ENCODE measurements at places on chromosomes 16 and 17.

DNA sequence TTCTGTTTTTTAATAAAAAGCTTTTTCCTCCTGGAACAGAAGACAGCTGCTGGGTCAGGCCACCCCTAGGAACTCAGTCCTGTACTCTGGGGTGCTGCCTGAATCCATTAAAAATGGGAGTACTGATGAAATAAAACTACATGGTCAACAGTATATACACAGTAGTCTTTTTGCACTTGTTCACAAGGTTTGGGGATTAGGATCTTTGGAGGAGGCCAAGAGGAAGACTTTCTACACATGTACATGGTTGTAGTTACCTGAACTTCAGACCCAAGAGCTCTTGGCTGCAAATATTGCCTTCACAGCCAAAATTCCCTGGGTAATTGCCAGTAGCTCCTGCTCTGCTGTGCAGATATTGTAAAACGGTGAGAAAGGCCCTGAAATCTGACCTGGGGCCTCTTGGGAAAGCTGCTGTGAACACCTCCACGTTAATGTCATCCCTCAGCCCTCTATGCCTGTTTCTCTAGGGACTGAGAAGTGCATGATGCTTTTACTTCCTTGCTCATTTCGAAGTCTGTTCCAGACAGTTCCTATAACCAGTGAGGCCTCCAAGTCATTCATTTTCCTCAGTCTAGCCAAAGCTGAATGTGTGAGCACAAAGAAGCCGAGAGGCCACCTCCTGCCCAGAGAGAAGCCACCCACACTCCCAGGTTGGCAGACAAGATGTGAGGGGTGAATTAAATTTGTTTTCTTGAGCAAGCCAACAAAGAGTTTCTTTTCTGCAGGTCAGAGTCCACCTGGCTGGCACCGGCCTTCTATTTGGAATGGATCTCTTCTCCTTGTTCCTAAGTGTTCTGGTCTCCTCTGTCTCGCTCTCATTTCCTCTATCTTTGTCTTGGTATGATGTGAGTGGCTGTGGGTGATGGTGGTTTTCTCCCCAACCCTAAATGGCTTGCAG, 15.9 kb downstream of the ANKRD40 start:
- DNase-seq, result no peak

DNA sequence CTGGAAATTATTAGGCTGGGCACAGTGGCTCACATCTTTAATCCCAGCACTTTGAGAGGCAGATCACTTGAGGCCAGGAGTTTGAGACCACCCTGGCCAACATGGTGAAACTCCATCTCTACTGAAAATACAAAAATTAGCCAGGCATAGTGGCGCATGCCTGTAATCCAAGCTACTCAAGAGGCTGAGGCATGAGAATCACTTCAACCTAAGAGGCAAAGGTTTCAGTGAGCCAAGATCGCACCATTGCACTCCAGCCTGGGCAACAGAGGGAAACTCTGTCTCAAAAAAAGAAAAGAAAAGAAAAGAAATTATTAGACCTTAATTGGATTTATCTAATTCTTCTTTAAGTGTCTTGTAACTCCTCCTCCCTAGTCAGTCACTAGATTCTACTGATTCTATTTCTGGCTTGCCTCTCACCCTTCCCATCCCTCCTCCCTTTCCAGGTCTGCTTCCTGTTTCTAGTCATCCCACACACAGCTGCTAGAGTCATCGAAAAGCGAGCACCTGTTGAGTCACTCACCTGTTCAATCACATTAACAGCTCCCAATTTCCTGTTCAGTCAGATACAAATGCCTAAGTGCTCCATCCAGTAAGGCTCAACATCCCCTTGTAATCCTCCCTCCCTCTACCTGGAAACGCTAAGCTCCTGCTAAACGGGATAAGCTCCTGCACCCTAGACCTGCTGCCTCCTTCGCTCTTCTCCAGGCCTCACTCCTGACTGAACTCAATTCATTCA, 34.6 kb downstream of the ERN1 start:
- no peak for DNase-seq

GRCh38 chr16:4882633-4883285, 35.5 kb downstream of the UBN1 start:
- DNase-seq, result no peak

DNA sequence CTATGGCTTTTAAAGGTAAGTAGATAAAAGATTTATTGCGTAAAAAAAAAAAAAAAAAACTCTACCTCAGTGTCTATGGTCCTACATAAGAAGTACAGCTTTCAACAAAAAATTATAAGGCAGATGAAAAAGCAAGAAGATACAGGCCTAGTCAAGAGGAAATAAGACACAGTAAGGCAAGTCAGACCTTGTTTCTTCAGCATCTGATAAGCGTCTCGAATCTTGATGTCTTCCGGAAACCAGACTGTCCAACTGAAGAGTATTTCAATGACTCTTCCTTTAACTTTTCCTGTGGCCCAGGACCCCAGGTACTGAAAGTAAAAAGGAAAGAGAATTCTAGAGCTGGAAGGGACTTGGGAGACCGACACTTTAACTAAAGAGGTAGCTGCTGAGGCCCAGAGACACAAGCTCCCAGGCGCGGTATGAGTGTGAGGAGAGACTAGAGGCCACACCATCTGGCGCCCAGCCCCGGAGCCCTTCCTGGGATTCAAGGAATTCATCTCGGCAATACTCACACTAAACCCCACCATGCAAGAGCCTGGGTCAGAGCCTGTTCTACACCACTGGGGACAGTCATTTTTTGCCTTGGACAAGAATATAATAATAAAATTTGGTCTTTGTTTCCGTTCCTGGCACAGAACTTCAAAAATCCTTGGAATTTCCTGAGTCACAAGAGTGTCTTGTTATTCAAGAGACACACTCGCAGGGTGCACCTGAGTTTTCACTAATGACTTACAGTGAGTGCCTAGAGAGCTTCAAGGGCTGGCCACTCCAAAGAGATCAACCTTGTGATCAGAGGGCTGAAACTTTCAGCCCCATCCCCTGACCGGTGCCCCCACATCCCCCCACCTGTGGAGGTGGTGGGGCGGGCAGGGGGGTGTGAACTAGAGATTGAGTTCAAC, 18.6 kb downstream of the GGA2 start:
- no peak for DNase-seq

GRCh38 chr17:43636426-43636825, 25.3 kb downstream of the MEOX1 start:
- no peak for DNase-seq

DNA sequence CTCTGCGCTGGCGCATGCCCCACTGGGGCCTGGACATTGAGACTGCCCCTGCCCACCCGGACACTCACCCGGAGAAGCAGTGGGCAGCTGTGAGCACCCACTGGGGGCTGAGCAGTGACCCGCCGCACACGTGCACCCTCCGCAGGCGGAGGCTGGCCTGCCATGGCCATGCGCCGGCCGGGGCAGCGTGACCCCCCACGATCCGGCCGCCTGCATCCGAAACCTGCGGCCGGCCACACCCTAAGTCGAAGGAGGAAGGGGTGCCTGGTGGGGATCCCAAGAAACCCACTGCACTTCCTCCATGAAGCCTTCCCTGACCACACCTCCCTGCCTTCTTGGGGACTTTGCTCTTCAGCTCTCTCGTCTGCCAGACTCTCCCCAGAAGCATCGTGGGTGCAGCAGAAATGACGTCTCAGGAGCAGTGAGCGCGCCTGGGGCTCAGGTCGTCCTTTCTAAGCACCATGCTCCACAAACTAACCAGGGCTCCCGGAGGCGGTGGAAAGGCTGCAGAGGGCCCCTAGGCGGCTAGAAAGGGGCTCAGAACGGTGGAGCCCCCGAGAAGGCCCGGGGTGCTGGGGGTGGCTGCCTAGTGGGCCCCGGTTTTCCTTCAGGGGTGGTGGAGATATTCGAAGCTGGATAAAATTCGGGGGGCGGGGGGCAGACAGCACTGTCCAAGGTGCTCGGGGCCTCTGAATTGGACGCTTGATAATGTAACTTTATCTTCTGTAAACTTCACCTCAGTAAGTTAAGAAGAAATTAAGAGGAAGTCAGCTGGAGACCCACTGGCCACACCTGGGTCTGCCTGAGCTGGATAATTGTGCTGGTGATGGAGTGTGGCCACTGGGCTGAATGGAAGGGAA, 1.5 kb downstream of the TPSG1 start:
- DNase-seq, result no peak

- no peak for DNase-seq
Measured at GRCh38 chr16:26374279-26374925, 682.6 kb downstream of the HS3ST4 start.

- DNase-seq, result no peak
Measured at GRCh38 chr17:30519707-30520106, 42.5 kb downstream of the GOSR1 start.

DNA sequence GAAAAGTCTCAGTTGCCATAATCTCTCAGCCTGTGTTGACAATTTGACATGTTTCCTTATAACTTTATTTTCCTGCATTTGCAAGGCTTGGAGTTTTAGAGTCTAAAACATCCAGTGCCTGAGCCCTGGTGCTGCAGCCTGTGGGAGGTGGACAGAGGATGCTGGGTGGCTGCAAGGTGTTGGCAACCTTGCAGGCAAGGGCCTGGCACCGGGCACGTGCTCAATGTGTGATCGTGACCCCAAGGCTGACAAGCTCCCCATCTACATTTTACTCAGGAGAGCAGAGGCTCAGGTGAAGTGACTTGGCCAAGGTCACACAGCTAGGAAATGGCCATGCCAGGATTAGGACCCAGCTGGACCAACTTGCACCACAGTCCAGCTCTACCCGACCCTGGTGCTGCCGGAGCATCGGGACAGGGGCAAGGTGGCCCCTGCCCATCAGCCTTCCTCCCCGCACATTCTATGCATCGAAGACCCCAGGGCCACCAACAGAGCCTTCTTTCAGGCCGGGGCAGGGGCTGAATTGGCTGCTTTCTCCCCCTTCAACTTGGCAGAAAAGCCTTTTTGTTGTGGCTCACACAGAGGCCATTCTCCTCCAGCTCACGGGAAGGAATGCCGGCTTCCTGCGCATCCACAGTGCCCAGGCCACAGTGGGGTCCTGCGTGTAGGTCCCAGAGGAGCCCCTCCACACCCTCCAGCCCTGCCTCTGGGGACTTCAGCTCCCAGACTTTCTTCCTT, 23.1 kb downstream of the MMP15 start:
- DNase-seq, result no peak

GRCh38 chr16:3637371-3637923, 17.0 kb upstream of the DNASE1 start:
- DNase-seq, result no peak

DNA sequence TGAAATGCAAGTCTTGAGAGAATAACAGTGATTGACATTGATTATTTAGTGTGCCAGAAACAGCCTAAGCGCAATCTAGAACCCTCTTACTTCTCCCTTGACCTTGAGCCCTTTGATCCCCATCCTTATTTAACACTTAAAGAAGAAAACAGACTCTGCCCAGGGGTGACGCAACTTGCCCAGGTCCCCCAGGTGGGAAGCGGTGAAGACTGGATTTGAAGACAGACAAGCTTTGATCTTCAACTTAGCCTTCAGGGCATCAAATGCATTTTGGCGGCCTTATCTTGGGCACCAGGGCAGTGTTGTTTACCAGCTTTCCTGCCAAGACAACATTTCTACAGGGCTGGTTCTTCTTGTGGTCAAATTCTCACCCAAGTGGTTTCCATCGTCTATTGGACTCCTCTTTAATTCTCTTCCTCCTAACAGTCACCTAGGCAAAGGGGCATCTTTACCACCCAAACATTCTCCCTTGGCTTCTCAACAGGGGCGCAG, 8.9 kb upstream of the CIITA start:
- DNase-seq, result no peak

DNA sequence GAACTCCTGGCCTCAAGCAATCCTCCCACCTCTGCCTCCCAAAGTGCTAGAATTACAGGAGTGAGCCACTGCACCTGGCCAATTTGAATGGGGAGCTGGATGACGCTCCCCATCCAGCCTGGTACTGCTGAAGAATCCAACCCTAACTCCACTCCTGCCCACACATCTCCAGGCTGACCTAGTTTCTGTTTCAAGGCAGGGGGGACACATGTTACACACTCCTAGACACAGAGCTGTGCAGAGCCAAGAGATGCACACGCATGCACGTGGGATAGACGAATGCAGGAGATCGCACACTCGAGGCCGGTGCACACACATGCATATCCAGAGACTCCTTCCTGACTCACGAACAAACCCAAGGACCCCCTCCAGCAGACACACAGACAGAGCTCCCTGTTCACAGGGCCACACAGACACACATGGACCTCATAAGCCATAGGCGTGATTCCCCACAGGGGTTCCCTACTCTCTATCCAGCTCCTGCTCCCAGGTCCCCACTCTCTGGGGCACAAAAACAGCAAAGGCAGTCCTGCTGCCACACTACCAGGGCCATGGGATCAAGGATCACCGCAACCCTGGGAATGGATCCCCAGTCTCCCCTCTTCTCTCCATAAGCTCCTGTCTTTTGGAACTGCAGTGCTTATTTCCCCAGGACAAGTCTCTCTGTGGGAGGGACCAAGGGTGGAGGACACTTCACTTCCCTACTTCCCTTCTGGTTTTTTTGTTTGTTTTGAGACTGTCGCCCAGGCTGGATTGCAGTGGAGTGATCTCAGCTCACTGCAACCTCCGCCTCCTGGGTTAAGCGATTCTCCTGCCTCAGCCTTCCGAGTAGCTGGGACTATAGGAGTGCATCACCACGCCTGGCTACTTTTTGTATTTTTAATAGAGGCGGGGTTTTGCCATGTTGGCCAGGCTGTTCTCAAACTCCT, 14.4 kb downstream of the EPOP start:
- DNase-seq, result no peak

GRCh38 chr16:11689031-11689840, 21.0 kb downstream of the SNN start:
- DNase-seq, result no peak

DNA sequence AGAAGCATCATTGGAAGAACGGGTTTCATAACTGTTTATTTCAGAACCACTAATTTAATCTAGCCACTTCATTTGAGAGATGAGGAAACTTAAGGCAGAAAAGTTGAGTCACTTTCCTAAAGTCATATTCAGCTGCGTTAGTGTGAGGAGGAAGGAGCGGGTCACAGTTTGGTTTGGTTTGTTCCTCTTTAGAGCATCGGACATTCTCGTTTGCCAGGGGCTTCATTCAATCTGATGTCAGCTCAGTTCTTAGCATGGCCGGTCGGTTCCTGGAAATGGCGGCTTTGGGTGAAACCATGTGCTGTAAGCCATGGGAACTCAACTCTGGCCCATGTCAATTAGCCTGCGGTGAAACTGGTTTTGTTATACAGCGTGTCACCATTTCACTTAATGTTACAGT, 186.5 kb downstream of the LGALS9B start:
- no peak for DNase-seq

DNA sequence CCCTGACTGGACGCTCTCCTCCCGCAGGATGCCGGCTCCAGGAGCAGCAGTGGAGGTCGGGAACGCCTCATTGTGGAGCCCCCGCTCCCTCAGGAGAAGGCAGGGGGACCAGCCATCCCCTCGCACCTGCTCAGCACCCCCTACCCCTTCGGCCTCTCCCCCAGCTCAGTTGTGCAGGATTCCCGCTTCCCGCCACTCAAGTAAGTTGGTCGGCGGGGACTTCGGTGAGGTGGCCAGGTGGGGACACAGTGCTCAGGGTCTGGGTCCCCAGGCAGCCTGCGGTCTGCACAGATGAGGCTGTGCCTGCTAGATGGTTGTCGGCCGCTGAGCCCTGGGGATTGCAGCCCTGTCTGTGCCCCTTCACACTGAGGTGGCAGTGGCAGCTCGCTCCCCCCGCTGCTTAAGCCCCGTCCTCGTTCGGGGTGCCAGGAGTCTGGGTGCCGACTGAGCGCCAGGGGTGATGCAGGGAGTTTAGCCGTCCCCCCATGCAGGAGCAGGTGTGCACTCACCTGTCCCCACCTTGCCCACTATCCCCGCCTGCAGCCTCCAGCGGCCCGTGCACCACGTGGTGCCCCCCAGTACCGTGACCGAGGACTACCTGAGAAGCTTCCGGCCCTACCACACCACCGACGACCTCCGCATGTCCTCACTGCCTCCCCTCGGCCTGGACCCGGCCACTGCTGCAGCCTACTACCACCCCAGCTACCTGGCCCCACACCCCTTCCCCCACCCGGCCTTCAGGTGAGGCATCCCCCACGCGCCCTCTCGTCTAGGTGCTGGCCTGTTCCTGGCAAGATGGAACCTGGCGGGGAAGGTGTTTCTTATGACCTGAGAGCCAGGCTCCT, 34.3 kb downstream of the GINS2 start:
- no peak for DNase-seq

Data from stimulated activated CD4-positive, alpha-beta T cell treated with anti-CD3 and anti-CD28 coated beads, Interleukin-12 subunit alpha, Interleukin-12 subunit beta, amount 100 ng/mL, for 24 hours (primary cell).